Subcutaneous preadipocyte (primary cell): ENCODE measurements at places on chromosomes 7 and 10. TPM values are rescaled to one million over a fixed set of nuclear protein-coding genes. Genes with fewer than 3 reads are reported as not detected.

Gene OR6B1
- total RNA-seq, result not detected in 2 replicates

Gene PKD2L1
- 0.37 TPM in 1 of 2 replicates, not detected in the other for total RNA-seq

Gene RARRES2
- total RNA-seq, result not detected in 2 replicates

Gene SND1
- 204 and 267 TPM in 2 replicates for total RNA-seq

Gene CALHM3
- total RNA-seq, result 0.39 and 1.1 TPM in 2 replicates

Gene ANXA8L1
- total RNA-seq, result not detected in 2 replicates

Gene CALCR
- total RNA-seq, result not detected in 2 replicates

Gene IFIT2
- 3.1 and 3.7 TPM in 2 replicates for total RNA-seq

Gene LRRC17
- total RNA-seq, result 2.6 and 9.6 TPM in 2 replicates

Gene C10orf143
- 0.39 and 1.1 TPM in 2 replicates for total RNA-seq

Gene FAM221A
- 0.78 and 1.8 TPM in 2 replicates for total RNA-seq

Gene GATA3
- total RNA-seq, result not detected in 2 replicates

Gene CACNB2
- 11.1 and 12.5 TPM in 2 replicates for total RNA-seq

Gene GNB2
- total RNA-seq, result 82.3 and 108 TPM in 2 replicates

Gene SLIT1
- under 0.01 and 0.37 TPM in 2 replicates for total RNA-seq

Gene TBX20
- total RNA-seq, result 0.59 TPM in 1 of 2 replicates, not detected in the other

Gene ITPRID1
- total RNA-seq, result not detected in 2 replicates

Gene GRB10
- 35.4 and 37.8 TPM in 2 replicates for total RNA-seq

Gene VWA2
- under 0.01 and 0.20 TPM in 2 replicates for total RNA-seq

Gene BTBD16
- total RNA-seq, result not detected in 2 replicates

Gene C10orf53
- total RNA-seq, result not detected in 2 replicates

Gene CALY
- total RNA-seq, result not detected in 2 replicates

Gene GIMAP1
- not detected in 2 replicates for total RNA-seq

Gene HMX3
- total RNA-seq, result not detected in 2 replicates

Gene LRRD1
- under 0.01 and 0.20 TPM in 2 replicates for total RNA-seq

Gene EGR2
- total RNA-seq, result under 0.01 and 0.20 TPM in 2 replicates

Gene UPK3BL2
- 2.9 and 3.7 TPM in 2 replicates for total RNA-seq

Gene STAG3
- total RNA-seq, result 0.73 and 1.6 TPM in 2 replicates

Gene PON1
- total RNA-seq, result not detected in 2 replicates

Gene TRIM4
- total RNA-seq, result 20.9 and 22.3 TPM in 2 replicates

Gene PLEKHS1
- total RNA-seq, result not detected in 2 replicates

Gene VENTX
- total RNA-seq, result not detected in 2 replicates

Gene IDI2
- total RNA-seq, result under 0.01 TPM in 1 of 2 replicates, not detected in the other

Gene STK17A
- total RNA-seq, result 40.4 and 57.9 TPM in 2 replicates

Gene SLC25A28
- total RNA-seq, result 13.5 and 19.8 TPM in 2 replicates

Gene TRPV5
- not detected in 2 replicates for total RNA-seq

Gene CAMK1D
- 2.3 and 3.7 TPM in 2 replicates for total RNA-seq

Gene TAS2R5
- 0.59 and 1.5 TPM in 2 replicates for total RNA-seq

Gene CPA5
- total RNA-seq, result not detected in 2 replicates

Gene OR2A42
- 0.37 TPM in 1 of 2 replicates, not detected in the other for total RNA-seq

Gene RBAK
- total RNA-seq, result 6.6 and 7.0 TPM in 2 replicates

Gene ACBD5
- 14.0 and 16.0 TPM in 2 replicates for total RNA-seq

Gene PLAC9
- total RNA-seq, result 24.8 and 33.8 TPM in 2 replicates

Gene ABCB4
- total RNA-seq, result under 0.01 and 0.39 TPM in 2 replicates

Gene GRID1
- total RNA-seq, result 0.37 TPM in 1 of 2 replicates, not detected in the other

Gene NKX2-3
- not detected in 2 replicates for total RNA-seq

Gene PRLHR
- total RNA-seq, result not detected in 2 replicates

Gene GLI3
- 11.5 and 11.8 TPM in 2 replicates for total RNA-seq

Gene OR2A1
- under 0.01 and 0.37 TPM in 2 replicates for total RNA-seq

Gene GARIN1A
- total RNA-seq, result 0.59 and 0.73 TPM in 2 replicates

Gene MYL7
- total RNA-seq, result 0.73 TPM in 1 of 2 replicates, not detected in the other

Gene RHOBTB1
- 5.5 and 11.8 TPM in 2 replicates for total RNA-seq

Gene SPDYE5
- total RNA-seq, result not detected in 2 replicates

Gene PDE6C
- total RNA-seq, result not detected in 2 replicates

Gene LEP
- under 0.01 TPM in 1 of 2 replicates, not detected in the other for total RNA-seq

Gene AGBL3
- 0.73 and 0.78 TPM in 2 replicates for total RNA-seq
